ENCODE measurements at places on chromosomes 7 and 10.

- no peak for DNase-seq
These were observed 416.6 kb downstream of the PHTF2 start for GRCh38 chr7:78215199-78215598.

GRCh38 chr10:130745251-130745650 lies 566.3 kb downstream of the TCERG1L start:
- DNase-seq: no peak

DNA sequence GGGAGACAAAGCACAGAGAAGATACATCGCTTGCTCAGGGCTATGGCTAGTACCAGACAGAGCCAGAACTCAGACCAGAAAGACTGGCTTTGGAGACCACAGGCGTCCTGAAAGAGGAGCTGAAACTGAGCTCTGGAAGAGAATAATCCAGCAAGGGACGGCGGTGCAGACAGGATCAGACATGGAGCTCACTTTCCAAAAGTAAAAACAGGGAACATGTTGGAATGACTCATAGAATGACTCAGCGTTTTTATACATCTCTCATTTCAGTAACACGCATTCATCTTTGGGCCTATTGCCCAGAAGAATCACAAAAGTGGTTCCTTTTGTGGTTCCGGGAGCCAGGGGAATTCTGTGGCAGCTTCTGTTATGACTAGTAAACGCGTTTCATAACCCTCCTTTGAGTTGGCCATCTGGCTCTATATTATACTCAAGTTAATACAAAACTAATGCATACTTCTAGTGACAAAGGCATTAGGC lies 37.2 kb downstream of the PLEKHS1 start:
- DNase-seq: no peak

GRCh38 chr10:14385596-14386593 lies 55.2 kb upstream of the FRMD4A start:
- DNase-seq: no peak

DNA sequence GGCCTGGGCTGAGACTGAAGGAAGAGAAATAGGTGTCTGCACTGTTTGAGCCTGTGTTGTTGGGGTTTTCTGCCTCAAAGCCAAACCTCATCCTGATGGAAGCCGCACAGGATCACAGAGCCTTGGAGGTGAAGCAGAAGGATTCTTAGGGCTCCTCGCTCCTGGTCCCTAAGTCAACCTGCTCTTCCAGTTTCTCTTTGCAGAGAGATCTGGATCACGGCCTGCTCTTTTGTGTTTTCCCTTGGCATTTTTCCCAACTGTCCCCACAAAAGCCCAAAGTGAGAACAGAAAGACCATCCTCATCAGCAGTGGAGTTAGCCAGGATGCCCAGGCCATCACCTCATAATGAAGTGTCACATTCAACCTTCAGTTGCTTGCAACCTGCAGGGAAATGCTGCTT lies 20.3 kb upstream of the PPIA start:
- no peak for DNase-seq

DNA sequence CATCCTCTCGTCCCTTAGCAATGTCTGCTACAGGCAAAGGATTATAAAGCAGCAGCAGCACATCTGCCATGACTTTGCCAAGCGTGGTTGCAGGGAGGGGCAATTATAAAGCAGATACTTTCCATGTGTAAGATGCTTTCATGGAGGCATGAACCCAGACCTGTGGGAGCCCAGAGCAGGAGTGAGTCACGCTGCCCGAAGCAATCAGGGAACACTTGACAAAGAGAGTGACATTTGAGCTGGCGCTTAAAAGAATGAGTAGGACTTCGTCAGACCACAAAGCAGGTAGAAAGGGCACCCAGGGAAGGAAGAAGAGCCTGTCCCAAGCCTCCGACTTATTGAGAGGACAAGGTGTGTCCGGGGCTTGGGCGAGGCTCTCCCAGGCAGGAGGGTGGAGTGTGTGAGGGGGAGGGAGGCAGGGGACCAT lies 147.2 kb downstream of the MYOF start:
- peak; percentile 14 for DNase-seq

- no peak for DNase-seq
These were observed 98.9 kb downstream of the KAT6B start for GRCh38 chr10:74925291-74925690.

GRCh38 chr10:93337309-93337721 lies 144.8 kb downstream of the MYOF start:
- DNase-seq: no peak

- DNase-seq: no peak
These were observed 4.3 kb upstream of the CHCHD2 start for GRCh38 chr7:56110611-56111010.

DNA sequence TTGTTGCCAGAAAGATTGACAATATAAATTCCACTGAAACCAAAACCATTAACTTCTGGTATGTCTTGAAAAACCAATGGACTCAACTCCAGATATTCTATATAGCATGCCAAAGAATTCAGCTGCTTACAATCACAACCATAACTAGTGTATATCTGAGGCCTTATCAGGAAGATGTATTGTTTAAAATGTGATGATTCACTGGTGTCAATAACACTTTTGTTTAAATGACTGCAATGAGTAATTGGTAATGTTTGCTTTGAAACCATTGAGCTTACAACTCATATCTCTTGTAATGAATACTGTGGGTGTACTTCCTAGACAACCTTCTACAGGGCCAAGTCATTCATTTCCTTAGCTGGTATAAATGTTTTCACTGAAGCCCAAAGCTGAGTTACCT lies 727.9 kb upstream of the KCND2 start:
- no peak for DNase-seq

GRCh38 chr10:22002591-22003176 lies 846 bp downstream of the DNAJC1 start:
- DNase-seq: no peak

DNA sequence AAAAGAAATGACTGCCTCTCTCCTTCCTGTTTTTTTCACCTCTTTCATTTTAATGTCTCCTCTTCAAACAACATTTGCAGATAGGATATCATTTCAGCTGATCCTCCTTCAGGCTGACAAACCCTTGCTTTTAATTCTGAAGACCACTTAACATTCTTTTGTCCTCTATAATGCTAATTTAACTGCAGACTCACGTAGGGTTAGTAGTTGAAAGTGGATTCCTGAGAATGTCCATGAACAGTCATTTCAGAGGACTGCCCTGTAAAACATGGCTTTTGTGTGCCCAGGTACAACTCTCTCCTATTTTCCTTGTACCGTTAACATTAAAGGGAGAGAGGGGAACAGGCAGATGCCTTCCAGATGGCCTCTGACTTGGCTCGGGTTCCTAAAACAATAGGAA lies 524.4 kb downstream of the SDK1 start:
- peak; percentile 25 for DNase-seq

- DNase-seq: no peak
These were observed at the start of gene GJC3 for GRCh38 chr7:99928994-99929729. Gene GJC3 (minus strand): TSS chr7:99929620. CDS start chr7:99929620, 0 bp downstream.

DNA sequence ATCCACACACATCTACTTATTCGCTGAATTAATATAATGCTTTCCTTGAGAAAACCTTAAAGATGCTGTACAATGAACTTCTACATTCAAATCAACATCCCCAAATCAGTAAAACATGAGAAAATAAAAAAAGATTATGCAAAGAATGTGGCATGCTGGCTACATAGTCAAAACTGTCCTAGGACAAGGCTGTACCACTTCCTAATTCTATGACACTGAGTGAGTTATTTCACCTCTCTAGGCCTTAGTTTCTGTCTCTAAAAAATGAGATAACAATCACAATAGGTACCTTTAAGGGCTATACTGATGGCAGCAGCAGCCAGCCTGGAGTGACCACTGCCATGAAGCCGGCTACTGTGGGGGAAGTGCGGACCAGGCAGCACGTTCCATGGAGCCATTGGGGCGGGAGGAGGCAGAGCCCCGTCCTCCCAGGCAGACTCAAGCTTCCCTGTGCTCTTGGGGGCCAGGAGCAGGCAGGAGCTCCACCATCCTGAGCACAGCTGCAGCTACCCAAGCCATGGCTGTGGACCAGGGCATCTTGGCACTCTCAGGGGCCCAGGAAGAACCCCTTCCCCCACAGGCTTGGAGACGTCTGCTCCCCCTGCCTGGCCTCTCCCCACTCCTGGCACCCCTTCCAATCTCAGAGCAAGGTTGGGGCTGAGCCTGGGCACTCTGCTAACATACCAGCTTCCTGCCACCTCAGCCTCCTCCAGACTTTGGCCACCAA lies 110.2 kb downstream of the ELAPOR2 start:
- no peak for DNase-seq

GRCh38 chr10:10612151-10612550 lies 405.5 kb upstream of the CELF2 start:
- no peak for DNase-seq

DNA sequence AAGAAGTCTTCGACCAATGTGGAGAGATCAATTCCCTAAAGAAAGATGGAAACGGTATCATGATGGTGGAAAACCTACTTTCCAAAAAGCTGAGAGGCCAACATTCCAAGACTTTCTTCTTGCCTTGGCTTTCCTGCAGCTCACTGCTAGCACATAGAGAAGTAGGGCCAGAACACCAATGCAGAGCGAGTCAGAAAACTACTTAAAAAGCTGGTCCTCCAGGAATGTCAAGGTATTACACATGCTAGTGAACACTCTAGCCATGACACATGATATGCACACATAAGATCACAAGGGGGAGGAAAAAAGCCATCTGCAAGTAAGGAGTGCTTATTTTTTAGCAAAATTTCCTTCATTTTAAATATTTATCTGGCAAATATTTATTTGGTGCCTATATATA lies 22.7 kb downstream of the GPAM start:
- DNase-seq: no peak

GRCh38 chr7:25552998-25553397 lies 324.7 kb upstream of the NPVF start:
- no peak for DNase-seq

DNA sequence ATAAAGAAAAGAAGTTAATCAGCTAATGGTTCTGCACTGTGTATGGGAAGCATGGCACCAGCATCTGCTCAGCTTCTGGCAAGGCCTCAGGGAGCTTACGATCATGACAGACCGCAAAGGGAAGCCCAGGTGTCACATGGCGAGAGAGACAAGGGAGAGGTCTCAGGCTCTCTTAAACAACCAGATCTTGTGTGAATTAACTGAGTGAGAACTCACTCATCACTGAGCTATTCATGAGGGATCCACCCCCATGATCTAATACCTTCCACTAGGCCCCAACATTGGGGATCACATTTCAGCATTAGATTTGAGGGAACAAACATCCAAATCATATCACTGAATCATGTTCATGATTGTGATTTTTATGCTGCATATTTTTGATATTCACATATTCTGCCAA lies 5.8 kb downstream of the USP54 start:
- DNase-seq: no peak

- no peak for DNase-seq
These were observed 52.2 kb upstream of the PDGFA start for GRCh38 chr7:571718-572415.

- no peak for DNase-seq
These were observed 18.4 kb downstream of the PPP1R17 start for GRCh38 chr7:31705377-31705776.

DNA sequence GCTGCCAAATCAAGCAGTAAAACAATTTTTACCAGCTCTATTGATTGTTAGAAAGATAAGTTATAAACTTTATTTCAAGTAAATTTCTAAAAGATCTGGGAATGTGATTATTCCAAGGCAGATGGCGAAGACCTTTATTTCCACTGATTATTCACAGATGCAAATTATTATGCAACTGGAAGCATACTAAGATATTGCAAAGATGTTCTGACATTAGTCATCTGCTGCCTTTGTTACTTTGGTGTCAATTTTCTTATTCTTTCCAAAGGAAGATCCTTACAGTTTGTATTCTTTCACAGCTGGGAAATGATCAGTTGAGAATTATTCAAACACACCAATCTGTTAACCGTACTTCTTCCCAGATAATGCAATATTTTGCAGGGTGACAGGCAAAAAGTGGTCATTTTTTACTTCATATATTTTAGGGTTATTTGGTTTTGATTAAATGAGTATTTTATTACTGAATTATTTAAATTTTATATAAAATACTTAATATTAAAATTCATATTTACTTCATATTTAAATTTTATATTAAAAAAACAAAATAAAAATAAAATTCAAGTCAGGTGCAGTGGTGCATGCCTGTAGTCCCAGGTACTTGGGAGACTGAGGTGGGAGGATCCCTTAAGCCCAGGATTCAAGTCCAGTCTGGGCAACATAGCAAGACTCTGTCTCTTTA lies 171.3 kb downstream of the FZD1 start:
- no peak for DNase-seq

DNA sequence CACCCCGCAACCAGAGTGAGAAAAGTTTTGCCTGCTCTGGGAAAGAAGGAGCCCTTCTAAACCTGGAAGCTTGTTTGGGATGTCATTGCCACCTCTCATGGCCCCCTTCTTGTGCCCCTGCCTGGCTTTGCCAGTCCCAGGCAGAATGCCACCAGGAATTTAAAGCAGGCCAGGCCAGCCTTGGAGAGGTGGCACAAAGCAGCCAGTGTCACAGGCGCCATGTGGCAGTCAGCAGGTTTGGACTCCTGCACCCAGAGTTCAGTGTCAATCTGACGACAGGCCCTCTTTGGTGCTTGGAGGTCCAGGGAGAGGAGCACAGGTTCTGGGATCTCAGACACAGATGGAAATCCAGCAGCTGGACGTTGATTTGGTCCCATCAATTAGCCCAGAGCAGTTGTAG lies 12.7 kb downstream of the HK1 start:
- no peak for DNase-seq

GRCh38 chr10:129371541-129371940 lies 95.5 kb upstream of the MGMT start:
- no peak for DNase-seq

DNA sequence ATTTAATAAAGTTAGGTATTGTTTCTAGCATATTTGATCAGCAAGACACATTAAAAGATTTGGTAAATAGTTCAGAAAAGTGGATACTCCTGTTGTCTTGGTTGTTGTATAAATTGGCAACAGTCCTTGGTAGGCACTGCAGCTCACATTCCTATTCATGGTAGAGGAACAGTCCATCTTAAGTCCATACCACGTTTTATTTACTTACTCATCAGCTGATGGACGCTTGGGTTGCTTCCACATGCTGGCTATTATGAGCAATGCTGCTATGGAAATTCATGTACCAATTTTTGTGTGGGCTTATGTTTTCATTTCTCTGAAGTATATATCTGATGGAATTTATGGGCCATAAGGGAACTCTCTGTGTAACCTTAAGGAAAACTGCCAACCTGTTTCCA lies 43.3 kb downstream of the C10orf120 start:
- no peak for DNase-seq

- DNase-seq: no peak
These were observed 27.4 kb upstream of the ATRNL1 start for GRCh38 chr10:115065801-115066200.

GRCh38 chr10:20247454-20247853 lies 431.2 kb downstream of the PLXDC2 start:
- no peak for DNase-seq

- DNase-seq: peak; percentile 70
These were observed at the start of gene BICC1 for GRCh38 chr10:58512491-58513187. Gene BICC1 (plus strand): TSS chr10:58512872. CDS start chr10:58513144, 272 bp downstream.

DNA sequence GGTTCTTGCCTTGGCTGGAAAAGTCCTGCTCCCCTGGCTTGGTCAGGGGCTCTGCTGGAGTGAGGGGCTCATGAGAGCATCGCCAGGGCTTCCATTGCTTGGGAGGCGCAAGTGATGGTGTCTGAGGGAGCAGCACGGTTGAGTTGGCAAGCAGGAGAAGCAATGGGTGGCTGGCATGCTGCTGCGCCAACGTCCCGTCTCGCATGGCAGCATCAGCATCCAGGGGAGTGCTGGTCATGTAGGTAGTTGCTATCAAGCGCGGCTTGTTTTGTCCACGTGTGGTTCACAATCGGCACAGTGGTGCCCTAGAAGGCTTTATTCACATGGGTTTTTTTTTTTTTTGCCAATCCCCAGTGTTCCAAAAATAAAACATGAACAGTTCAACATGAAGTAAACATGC lies 3.8 kb downstream of the PYROXD2 start:
- DNase-seq: no peak

GRCh38 chr10:115861455-115861854 lies 411.6 kb downstream of the GFRA1 start:
- no peak for DNase-seq

All from NCI-H1417 (cell line).